Mesothelial cell of epicardium (in vitro differentiated cells): ENCODE measurements at places on chromosomes 2 and 18.

GRCh38 chr2:219398721-219399363 lies 11.1 kb upstream of the DNPEP start:
- DNase-seq: no peak

- DNase-seq: no peak
Measured at GRCh38 chr18:13893418-13893760, 21.9 kb downstream of the MC2R start.

- no peak for DNase-seq
Measured at GRCh38 chr2:162086904-162087303, 12.9 kb upstream of the DPP4 start.

DNA sequence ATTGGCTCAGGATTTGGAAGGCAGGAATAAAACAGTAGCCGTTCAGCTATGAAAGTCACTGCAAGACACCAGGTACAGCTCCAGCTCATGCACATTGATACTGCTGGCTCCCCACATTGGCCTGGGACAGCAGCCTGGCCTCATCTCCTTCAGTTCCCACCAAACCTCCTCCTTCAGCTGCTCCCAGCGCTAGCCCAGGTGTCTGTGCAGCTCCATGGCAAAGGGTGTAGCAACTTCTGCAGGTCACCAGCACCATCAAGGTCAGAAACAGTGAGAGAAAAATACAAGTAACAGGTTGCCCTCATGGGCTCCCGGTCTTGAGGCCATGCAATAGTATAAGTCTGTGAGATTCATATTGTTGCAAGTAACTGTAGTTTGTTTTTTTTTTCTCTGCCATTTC lies 216.7 kb upstream of the CTAGE1 start:
- DNase-seq: no peak

DNA sequence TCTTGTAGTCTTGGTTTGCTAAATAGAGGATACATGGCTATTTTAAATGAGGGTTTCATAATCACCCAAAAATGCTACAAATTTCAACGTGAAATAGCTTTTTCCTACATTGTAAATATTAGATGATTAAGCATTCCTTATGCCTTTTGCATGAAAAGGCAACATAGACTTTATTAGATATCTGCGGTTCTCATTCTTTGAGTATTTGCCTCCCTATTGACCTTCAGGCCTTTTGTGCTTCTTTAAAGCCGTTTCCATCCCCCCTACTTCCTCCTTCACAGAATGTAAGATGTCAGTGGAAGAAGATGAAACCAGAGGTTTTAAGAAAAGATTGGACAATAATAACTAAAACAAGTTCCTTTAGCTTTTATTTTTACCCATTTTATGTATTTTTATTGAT lies 144.1 kb downstream of the UBE2E3 start:
- DNase-seq: no peak

- no peak for DNase-seq
Measured at GRCh38 chr2:98515250-98515991, 70.8 kb downstream of the INPP4A start.
